MV-4-11 (cell line): ENCODE measurements at places on chromosomes 3 and 15.

- DNase-seq, result no peak
These were observed 13.5 kb upstream of the ACSBG1 start for GRCh38 chr15:78247911-78248310.

DNA sequence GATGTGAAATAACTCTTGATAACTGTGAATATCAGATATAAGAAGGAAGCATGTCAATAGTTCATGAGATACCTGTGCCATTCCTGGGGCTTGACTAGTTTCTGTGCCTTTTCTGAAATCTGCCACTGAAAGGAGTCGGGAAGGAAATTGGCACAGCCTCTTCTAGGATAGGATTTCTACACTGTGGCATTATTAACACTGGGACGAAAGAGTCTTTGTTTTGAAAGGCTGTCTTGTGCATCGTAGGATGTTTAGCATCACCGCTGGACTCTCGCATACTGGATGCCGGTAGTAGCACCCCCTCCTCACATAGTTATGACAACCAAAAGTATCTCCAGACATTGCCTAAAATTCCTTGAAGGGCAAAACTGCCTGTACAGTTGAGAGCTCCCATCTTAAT, 77.9 kb upstream of the SAMMSON start:
- no peak for DNase-seq

- no peak for DNase-seq
These were observed 201.4 kb upstream of the STT3B start for GRCh38 chr3:31331278-31331677.

DNA sequence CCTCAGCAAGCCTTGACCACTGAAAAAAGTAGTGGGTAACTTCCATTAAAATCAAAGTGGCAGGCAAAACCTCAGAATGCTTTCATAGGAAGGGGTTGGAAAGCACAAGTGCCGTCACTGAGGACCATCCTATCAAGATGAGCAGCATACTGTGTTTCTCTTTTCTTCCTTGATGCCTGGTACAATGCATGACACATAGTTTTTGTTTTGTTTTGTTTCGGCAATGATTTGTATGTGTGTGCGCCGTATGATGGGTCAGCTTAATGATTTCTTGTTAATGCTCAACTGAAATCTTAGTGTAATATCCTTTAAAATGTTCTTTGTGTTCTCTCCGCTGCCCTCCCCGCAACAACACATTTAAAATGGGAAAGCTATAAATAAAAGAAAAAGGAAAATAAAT, 476.4 kb upstream of the KCNMB2 start:
- no peak for DNase-seq

GRCh38 chr3:196440041-196440537, 7.9 kb upstream of the UBXN7 start:
- DNase-seq, result no peak

DNA sequence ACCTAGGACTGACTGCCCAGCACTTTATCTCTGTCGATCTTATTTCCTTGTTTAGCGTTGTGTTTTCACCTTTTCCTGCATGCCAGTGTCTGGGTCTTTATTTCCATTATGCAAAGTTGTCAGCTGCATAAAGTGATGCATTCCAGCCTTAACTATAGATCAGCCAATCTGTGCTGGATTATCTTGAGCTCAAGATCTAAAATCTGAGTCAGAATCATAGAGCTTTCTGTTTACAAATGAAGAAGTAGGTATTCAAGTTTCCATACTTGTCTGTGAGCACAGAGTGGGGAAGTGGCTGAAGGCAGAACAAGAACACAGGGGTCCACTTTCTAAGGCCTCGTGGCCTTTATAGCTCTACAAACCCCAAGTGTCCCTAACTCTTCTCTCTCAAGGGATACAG, 82.4 kb upstream of the PLCL2 start:
- peak; percentile 79 for DNase-seq
